NCI-H2107 (cell line): ENCODE measurements at places on chromosomes 6 and 20.

DNA sequence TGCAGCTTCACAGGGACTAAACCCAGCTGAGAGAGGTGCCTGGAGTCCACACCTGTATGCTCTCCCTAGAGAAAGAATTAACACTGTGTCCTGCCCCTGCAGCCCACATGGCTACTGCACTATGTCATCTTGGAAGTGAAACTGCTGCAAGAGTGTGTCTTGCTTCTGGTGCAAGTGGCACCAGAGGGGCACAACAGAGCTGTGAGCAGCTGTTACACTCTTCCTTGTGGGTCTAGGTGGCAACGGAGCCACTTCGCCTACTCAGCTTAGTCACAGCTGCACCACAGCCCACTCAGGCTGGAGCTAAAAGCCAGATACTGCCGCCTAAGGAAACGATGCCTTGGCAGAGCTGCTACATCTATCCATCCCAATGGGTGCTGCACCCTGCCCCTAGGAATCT is 391.4 kb downstream of the COL12A1 start:
- DNase-seq, result no peak

DNA sequence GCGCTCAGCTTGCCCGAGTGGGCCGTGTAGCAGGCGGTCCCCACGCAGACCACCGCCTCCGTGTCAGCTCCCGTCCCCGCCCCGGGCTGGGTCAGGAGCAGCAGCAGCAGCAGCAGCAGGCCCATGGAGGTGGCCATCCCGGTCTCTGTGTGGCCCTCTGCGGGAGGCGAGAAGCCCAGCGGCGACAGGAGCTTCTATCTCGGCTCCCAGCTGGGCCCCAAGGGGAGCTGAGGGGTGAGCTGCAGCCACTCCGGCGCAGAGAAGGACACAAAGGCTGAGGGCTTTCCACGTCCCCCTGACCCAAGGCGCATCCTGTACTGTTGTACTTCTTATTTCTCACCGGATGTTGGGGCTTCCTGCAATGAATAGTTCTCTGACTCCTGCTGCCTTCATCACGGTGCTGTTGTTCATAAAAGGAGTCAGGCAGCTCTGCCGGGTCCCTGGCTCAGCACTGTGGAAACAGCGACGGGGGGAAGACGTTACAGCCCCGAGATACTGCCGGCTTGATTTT is at the start of gene CD93:
Gene CD93, minus strand, starts transcription at position 269 of the 511 bp plus-strand sequence. Its CDS starts 132 bp downstream, at position 137.
- DNase-seq, result no peak

GRCh38 chr6:163386329-163386908 is 28.1 kb upstream of the QKI start:
- DNase-seq, result no peak

GRCh38 chr20:51889466-51889865 is 87.1 kb upstream of the SALL4 start:
- no peak for DNase-seq

DNA sequence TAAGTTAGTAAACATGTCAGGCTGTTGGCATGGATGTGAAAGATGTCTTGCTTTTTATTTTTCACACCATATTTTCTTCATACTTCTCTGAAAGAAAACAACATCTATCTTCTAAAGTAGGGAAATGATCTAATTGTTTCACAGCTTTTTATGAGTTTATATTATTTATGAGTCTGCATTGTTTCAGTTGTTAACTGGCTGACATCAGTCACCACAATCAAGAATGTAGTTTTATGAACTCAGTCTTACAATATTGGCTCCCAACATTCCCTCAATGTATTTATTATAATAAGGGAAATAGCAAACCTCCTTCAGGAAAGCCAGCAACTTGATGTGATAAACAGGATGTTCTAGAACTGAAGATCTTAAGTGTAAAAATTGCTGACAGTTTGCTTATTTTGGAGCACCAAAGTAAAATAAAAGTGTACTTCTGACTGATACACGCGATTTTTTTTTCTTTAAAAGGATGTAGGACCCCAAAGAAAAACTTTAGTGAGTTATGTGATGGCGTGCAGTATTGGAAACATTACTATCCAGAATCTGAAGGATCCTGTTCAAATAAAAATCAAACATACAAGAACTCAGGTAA is 106.0 kb downstream of the ADGRG6 start:
- DNase-seq, result no peak

- DNase-seq, result no peak
Measured at GRCh38 chr6:83119742-83120300, 52.4 kb downstream of the DOP1A start.

DNA sequence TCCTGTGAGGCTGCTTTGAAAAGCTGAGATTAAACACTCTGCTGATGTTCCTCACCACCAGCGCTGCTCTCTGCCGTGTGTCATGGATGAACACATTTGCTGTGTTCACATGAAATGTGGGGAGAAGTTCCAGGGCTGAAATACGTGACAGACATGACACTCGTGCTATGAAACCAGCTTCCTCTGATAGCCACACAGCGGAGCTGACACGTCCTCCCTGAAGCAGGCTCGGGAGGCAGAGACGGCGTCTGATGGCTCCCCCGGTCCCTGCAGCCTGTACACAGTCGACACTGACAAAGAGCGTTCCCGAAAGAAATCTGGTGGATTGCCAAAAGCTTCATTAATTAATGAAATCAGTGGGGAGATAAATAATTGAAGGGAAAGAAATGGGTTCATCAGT is 17.5 kb downstream of the AGPAT4 start:
- no peak for DNase-seq

GRCh38 chr6:41492261-41492891 is 53.8 kb upstream of the FOXP4 start:
- no peak for DNase-seq

DNA sequence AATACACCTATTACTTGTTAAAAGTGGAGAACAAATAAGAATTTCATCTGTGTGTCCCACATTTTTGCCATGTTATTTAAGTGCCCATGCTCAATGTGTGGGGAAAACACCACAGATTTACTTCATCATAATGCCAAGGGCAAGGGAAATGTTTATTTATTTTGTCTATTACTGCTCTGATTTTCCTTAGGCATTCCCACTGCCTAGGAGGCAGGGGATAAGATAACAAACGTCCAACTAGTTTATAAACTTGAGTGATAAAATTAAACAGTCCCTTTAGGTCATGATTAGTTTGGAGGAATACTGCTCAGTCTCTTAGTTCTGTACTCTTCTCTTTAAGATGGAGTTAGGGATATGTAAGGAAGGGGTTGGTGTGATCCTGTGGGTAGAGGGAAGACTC is 598.4 kb upstream of the MARCKS start:
- no peak for DNase-seq

DNA sequence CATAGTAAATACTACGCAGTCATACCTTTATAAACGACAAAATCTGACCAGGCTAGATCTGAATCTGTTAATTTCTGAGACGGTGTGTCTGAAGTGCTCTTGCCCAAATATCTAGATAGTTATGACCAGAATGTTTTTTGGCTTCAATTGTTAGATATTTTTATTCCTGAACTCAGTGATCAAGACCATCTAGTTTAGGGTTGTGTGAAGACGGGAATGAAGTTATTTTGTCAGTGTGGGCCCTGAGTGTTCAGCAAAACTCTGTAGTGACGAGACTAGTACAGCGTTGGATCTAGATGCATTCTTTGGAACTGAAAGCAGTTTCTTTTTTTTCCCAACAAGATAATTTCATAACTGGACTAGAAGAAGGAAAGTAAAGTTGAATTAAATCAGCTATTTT is 3.1 kb downstream of the STXBP5 start:
- no peak for DNase-seq

DNA sequence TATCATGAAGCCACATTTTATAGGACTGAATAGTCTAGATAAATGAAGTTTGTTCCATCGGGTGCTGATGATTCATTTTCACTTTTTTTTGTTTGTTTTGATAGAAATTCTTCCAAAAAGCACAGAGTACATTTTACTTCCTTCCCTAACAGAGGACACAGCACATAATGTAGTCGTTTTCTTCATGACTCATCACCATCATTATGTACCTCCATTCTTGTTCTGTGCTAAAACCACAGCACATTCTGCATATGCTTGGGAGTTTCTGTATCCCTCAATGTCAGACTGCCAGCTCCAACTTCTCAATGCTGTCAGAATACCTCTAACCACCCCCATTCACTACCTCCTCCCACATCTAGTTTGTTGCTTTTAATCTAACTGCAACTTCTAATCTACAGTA is 1004.9 kb upstream of the ADGRB3 start:
- DNase-seq, result no peak

DNA sequence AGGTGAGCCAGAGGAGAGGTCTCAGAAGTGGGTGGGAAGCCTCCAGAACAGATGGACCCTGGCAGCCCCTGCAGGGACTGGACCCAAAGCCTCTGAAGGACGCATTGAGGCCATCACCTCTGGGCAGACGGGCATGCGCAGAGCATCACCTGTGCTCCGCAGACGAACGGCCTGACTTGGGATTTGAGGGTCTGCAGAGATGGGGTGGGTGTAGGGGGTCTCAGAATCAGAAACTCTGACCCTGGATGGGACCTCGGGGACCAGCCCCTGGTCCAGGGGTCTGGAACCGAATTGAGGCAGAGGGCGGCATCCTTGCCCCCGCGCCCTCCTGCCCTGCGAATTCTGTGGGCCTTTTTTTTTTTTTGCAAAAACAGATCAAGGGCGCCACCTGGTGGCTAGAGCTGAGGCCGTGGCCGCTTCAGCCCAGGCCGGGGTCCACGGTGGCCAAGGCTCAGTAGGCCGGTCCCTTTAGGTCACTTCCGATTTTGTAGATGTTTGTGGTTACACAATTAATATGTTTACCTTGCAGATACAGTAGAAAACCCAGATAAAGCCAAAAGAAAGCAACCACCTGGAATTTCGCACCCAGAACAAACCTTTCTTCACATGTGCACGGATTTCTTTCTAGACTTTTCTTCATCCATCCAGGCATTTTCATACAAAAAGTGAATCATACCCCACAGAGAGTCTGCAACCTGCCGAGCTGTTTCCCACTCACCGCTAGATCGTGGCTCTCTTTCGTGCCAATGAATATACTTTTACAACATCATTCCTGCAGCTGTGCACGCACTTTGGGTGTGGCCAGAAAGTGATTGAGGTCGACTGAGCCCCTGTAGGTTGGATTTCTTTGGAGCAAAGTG is 25.9 kb downstream of the ZBP1 start:
- DNase-seq, result no peak

DNA sequence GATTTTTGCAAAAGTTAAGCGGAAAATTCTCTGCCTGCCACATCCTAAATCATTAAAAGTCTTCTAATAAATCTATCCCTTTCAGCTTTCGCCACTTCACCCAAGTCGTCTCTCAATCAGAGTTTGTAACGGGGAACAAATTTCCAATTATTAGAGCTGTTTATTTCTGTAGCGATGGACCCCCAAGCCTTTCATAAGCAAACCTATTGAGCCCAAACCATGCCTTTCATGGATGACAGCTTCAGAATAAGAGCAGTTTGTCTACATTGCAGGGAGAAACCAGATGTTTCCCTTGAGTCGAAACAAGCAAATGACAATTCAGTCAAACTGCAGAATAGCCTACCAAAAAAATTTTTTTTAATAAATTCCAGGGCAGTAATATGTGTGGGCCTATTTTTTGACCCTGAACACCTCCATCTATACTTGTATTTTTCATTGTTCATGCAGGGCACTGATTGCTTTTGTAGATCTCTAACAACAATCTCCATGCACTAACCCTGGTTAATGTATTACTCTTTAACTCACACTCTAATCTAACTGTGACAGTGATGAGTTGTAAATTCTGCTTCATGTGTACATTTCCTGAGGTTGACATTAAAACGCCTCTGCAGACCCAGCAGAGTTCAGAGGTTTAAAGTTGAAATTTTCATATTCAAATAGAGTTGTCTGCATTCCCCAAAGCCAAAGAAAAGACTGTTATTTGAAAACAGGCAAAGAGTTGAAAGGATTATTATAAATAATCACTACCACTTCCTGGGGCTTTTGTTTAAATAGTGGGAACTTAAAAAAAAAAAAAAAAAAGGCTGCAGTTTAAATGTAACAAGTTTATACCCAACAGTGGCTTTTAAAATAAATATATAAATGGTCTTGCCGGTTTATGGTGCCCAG is 64.5 kb downstream of the ATP9A start:
- no peak for DNase-seq

- DNase-seq, result no peak
Measured at GRCh38 chr6:163776196-163776905, 361.8 kb downstream of the QKI start.

DNA sequence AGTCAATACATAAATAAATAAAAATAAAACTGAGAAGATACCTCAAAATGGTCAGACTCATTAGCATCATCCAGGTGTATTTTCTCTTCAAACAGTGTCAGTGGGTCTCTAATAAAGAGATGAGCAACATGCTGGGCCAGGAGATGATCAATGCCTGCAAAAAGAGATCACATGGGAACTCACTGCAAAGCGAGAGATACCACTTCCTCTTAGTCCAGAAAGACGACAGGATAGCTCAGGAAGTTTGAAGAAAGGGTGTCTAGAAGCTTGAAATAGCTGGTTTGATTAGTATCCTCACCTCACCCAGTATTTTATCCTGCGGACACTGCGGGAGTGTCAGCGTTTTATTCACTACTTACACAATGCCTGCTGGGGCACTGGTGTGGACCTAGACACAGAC is 38.0 kb downstream of the GCLC start:
- no peak for DNase-seq

GRCh38 chr20:36462440-36463211 is 78.7 kb upstream of the MYL9 start:
- no peak for DNase-seq

- DNase-seq, result no peak
Measured at GRCh38 chr6:132322398-132322797, 78.9 kb downstream of the MOXD1 start.

GRCh38 chr20:46939031-46939965 is 44.7 kb downstream of the EYA2 start:
- no peak for DNase-seq

GRCh38 chr6:168722397-168722796 is 281.4 kb downstream of the SMOC2 start:
- no peak for DNase-seq

DNA sequence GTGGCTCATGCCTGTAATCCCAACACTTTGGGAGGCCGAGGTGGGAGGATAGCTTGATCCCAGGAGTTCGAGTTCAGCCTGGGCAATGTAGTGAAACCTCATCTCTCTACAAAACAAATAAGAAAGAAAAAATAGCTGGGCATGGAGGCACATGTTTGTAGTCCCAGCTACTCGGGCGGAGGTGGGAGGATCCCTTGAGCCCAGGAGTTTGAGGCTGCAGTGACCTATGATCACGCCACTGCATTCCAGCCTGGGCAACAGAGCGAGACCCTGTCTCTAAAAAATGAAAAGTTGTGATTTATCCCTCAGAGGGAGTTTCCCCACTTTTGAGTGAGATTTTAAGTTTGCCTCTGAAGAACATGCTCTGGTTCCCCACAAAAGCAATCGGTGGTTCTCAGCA is 17.4 kb upstream of the BMP7 start:
- no peak for DNase-seq

GRCh38 chr20:2364044-2364443 is 16.7 kb upstream of the TGM6 start:
- no peak for DNase-seq

DNA sequence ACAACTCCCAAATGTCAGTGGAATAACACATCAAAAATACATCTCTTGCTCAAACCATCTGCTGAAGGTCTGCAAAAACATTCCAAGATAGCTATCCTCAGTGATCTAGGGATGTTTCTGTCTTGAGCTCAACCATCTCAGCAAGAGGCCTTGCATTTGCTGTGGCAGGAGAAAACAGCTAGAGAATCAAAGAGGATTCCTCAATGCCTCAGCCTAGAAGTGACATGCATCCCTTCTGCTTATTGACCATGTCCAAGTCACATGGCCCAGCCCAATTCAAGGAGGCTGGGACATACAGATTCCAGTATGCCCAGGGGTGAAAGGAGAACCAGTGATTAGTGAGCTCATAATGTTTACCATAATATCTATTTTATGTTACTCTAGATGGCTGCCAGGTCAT is 269.5 kb downstream of the PLCB1 start:
- no peak for DNase-seq

- DNase-seq, result no peak
Measured at GRCh38 chr20:58755062-58755697, 62.6 kb downstream of the NPEPL1 start.
